ENCODE measurements at places on chromosomes 1 and 21.

GRCh38 chr1:7994827-7995226 is 31.3 kb downstream of the ERRFI1 start:
- DNase-seq = no peak

DNA sequence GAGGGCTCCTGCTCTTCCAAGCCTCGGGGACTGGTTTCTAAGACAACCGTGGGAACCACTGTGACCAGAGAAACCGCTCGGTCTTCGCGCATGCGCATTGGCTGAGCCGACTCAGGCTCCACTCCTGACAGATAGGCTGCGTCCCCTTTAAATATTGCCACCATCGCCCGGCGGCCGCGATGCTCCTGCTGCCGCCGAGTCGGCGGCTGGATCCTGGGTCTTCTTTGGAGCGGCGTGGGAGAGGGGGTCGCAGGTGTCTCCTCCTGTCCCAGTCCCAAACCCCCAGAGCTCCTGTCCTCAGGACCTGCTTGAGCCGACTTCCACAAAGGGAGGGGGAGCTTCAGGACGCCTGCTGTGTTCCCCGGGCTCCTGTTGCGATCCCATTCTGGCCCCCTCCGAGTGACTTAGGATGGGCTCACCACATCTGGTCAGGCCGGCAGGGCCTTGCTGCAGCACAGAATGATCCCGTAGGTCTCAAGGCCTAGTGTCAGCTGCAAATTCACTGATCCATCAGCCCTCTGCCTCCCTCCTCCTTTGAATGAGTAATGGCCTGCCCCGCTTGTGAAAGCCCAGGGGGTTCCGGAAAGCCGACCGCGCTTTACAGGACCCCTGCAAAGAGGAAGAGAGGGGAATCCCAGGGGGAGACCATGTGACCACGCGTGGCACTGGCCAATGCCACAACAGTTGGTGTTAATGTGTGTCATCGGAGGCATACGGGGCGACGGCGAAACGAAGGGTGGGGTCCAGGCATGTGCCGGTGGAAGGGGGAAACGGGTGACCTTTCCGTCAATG is 683.2 kb upstream of the TPTE start:
- no peak for DNase-seq

DNA sequence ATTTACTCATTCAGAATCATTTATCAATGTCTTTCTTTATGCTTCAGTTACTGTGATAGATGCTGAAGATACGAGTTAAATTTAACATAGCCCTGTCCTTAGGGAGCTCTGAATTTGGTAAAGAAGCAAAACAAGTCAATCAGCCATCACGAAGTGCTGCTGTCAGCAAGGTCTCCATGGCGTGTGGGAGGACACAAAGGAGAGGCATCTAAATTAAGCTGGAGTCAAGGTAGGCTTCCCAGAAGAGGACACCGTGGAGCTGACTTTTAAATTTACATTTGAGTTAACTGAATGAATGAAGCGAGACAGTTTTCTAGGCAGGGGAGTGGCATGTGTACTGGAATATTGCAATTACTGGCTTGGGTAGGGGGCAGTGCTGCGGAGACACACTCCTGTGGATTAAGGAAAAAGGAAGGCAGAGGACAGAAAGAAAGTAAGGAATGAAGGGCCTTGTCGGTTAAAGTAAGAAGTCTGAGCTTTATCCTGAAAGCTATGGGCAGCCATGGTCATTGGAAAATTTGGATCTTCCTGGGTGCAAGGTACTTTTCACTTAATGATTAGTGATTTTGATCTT is 41.3 kb upstream of the C1orf87 start:
- no peak for DNase-seq

- no peak for DNase-seq
Measured at GRCh38 chr1:186813420-186813819, 15.3 kb upstream of the PLA2G4A start.

GRCh38 chr1:95974586-95974985 is 740.6 kb downstream of the RWDD3 start:
- DNase-seq = no peak
